Dorsolateral prefrontal cortex (tissue), 122 donors: ENCODE measurements at places on chromosomes 4 and X. TPM values are rescaled to one million over a fixed set of nuclear protein-coding genes. Genes with fewer than 3 reads are reported as not detected.

GRCh38 chr4:2923668-2924173 is 39.5 kb downstream of the NOP14 start:
- no peak for DNase-seq

GRCh38 chrX:100413229-100413628 is 3.2 kb upstream of the PCDH19 start:
- DNase-seq, result no peak

GPRIN3 gene
- total RNA-seq, result 7.2 TPM

YY2 gene
- 1.3 TPM for total RNA-seq
